ENCODE measurements at places on chromosomes 1 and 21. TPM values are rescaled to one million over a fixed set of nuclear protein-coding genes. Genes with fewer than 3 reads are reported as not detected.

The USP33 gene
- 41.6 TPM for total RNA-seq

The ORC1 gene
- total RNA-seq, result 8.1 TPM

The KPRP gene
- not detected for total RNA-seq

The LRRC42 gene
- total RNA-seq, result 33.9 TPM

The ZMYND12 gene
- total RNA-seq, result 0.96 TPM

The DMRTA2 gene
- total RNA-seq, result under 0.01 TPM

The ELF3 gene
- total RNA-seq, result 1.9 TPM

The TNFRSF1B gene
- total RNA-seq, result 41.6 TPM

The CDA gene
- 1.9 TPM for total RNA-seq

The EYA3 gene
- total RNA-seq, result 10.9 TPM

The URB2 gene
- 5.3 TPM for total RNA-seq

The CLDN14 gene
- 0.39 TPM for total RNA-seq

The KCND3 gene
- not detected for total RNA-seq

The CASQ2 gene
- not detected for total RNA-seq

The CHML gene
- 10.3 TPM for total RNA-seq

The GNG12 gene
- 90.1 TPM for total RNA-seq

The GPX7 gene
- total RNA-seq, result 55.5 TPM

The CELA3B gene
- total RNA-seq, result not detected

The SYTL1 gene
- total RNA-seq, result 2.2 TPM

All from epithelial cell of alveolus of lung (primary cell).